ENCODE measurements at places on chromosomes 7 and 10.

DNA sequence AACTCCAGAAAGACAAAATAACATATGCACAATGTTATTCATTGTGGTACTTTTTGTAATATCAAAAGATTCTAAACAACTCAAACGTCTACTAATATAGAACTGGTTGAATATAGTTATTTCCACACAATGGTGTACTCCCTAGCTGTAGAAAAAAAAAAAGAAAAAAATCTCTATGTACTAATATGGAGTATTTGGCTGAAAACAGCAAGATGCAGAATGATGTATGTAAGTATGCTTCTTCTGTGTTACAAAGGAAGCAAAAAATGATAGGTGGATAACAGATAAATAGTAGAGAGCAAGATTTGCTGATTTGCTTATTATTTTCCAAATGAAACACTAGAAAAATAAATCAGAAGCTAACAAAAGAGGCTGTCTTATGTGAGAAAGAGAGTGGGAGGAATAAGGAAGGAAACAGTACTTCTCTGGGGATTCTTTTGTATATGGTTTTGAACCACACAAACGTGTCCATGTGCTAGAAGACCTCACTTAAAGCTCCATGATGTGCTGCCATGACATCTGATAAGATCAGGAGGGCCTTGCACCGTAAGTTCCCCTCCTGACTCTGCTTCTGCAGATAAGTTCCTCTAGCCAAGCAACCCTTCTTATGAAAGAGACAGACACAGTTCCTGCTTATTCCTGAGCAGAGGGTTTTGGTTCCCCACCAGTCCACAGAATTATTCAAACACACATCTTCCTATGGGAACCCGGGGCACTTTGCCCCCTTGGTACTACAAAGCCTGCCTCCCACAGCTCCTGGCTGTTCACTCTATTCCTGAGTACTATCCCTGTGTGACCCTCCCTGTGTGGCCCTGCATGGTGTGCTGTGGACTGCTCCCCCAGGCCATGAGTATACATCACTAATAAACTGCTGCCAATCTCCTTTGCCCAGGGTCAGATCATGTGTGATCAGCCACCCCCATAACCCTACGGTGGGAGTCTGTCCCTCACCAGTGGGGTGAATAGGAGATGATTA lies 159.1 kb downstream of the CCDC71L start:
- DNase-seq = no peak

DNA sequence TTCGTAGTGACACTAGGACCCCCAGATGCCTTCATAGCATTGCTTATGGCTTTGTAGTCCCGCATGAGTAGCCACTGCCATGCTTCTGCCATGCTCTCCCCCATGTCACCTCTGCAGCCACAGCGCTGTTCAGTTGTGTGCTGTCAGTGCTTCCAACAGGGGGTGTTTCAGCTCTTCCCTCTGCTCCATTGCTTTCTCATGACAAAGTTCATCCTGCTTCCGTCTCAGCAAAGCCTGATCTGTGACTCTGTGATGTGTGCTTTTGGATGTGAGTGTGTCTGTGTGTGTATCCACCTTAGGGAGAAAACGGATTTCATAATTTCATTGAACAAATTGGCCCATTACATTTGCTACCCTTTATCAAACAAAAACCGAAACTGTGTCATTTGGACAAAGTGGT lies 134.9 kb upstream of the SAMD8 start:
- DNase-seq = no peak

DNA sequence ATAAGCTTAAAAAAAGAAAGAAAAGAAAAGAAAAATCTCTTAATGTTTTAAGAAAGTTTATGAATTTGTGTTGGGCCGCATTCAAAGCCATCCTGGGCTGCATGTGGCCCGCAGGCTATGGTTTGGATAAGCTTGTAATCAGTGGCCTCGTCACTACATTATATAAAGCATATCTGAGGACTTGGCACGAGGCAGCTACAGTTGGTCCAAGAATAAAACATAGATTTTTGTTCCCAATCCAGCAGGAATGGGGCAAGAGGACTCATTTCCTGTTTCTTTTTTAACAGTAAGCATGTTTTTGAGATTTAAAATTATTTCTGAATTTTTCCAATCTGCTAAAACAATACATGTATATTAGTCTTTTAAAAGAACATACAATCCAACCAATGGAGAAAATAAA lies 28.6 kb downstream of the MCM10 start:
- DNase-seq = no peak

GRCh38 chr7:929311-929711 lies 25.2 kb downstream of the ADAP1 start:
- DNase-seq = no peak

- DNase-seq = peak; percentile 23
Measured at GRCh38 chr7:101817471-101818286, at the start of gene CUX1. CUX1 (plus strand) TSS chr7:101817626; CDS start chr7:101817640, 14 bp downstream.

DNA sequence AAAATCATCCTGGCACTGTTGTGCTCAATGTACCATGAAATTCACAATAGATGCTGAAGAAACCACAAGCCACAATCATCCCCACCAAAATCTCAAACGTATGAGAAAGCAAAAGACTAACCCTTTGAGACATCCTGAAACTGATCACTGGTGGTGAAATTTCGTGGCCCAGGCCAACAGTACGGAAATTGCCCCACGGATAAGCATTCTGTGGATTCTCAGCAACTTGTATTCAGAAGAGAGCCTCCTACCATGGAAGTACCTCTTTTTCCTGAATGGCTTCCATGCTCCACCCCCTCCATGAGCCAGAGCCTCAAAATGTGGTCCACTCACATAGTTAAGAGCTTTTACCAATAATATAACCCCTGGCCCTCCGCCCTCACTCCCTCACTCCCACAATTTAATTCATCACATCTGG lies 163.9 kb upstream of the AUTS2 start:
- no peak for DNase-seq

DNA sequence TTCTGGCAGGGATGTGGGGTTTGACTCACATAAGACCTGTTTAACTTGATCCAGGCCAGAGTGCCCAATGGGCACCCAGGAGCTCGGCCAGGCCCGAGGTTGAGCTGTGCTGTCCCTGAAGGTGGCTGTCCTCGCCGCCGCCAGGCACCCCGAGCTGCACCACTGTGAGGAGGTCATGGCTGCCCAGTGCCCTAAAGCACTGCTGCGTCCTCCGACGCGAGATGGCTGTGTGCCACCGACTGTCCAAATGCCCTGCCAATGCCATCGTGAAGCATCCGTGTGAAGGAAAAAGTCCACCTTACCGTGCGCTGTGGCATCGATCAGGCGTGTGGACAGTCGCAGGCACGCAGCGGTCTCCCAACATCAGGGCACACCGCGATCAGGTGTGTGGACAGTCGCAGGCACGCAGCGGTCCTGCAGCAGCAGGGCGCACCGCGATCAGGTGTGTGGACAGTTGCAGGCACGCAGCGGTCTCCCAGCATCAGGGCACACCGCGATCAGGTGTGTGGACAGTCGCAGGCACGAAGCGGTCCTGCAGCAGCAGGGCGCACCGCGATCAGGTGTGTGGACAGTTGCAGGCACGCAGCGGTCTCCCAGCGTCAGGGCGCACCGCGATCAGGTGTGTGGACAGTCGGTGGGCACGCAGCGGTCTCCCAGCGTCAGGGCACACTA lies 120.3 kb downstream of the VIPR2 start:
- DNase-seq = no peak

DNA sequence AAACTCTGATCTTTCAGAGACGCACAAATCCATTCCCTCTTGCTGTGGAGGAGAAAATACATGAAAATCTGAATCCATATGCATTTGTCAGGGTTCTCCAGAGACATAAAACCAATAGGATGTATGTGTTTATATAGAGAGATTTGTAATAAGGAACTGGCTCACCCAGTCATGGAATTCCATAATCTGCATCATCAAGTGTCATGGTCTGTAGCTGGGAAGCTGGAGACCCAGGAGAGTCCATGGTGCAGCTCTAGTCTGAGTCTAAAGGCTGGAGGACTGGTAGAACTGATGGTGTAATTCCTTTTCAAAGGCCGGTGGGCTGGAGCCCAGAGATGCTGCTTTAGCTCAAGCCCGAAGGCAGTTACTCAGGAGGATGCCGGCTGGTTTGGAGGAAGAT lies 134.0 kb downstream of the TCF7L2 start:
- peak; percentile 62 for DNase-seq

GRCh38 chr7:138527746-138528223 lies 67.7 kb downstream of the TRIM24 start:
- no peak for DNase-seq

DNA sequence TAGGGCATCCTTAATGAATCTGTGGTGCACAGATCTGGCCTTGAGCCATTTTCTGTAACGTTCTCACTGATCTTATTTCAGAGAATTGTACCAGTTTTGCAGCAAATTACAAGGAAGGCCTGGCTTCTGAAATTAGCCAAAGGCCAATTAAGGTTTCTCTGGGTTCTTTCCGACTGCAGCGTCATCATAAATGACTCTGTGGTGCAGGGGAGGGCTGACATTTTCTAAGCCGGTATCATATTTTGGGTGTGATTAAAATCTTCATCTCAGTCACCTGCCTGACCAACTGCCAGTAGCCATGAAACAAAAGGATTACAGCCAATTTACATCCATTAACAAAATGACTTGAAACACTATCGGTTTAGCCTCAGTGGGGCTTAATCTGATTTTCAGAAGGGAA lies 363.7 kb downstream of the ADRA2A start:
- DNase-seq = no peak

GRCh38 chr7:36765605-36766004 lies 41.3 kb upstream of the AOAH start:
- DNase-seq = no peak

- no peak for DNase-seq
Measured at GRCh38 chr10:29840516-29841276, 205.9 kb upstream of the SVIL start.

- DNase-seq = no peak
Measured at GRCh38 chr7:152597507-152597906, 78.4 kb downstream of the XRCC2 start.

DNA sequence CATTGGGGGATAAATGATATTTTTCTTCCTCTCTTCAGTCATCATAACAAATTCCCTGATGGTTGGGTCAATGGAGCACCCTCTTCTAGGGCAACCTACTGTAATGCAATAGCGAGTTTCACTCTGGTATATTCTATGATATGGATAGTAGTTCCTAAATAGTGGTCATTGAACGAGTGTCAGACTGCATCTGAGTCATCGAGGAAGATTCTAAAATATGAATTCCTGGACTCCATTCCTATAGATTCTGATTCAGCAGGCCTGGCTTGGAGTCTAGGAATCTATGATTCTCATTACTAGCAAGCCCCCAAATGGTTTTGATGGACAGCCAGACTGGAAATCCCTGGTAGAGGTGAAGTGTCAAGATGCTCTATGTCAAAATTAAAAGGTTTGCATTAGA lies 254.5 kb downstream of the BUB3 start:
- DNase-seq = no peak

- DNase-seq = no peak
Measured at GRCh38 chr7:127146746-127147536, 105.8 kb downstream of the GRM8 start.

DNA sequence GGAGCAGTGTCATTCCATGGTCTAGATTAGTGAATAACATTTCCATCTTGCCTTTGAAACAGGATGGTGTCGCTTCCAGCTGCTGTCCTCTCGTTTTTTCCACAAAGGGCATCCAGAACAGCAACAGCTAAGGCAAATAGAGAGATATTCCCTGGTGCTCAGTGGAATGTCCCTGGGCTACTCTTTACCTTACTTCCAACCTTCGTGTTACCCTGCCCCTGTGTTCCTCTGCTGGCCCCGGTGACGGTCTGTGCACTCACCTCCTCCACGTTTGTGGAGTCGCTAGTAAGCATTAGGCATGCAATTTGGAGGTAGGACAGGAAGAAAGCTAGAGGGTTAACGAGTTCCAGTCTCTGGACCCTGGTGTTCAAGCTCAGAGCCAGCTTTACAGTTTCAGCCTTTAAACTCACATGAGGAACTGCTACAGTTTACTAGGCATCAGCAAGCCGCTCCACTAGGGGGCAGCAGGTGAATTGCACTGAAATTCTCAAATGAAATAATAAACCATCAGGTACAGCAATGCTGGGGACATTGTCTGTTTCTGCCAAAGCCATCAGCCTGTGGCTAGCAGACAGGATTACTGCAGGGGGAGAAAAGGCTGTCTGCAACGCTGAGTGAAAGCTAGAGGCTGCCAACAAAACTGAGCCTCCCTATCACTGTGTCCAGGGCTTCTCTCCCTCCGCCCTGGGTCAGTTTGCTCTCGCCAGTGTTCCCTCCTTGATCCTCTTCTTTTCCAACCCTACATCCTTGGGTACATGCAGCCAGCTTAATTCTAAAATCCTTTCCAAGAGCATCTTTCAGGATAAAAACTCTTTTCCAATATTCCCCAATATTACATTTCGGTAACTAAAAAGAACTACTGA lies 9.0 kb downstream of the MRPL32 start:
- DNase-seq = peak; percentile 55
